ENCODE measurements at places on chromosomes 5 and 9. TPM values are rescaled to one million over a fixed set of nuclear protein-coding genes. Genes with fewer than 3 reads are reported as not detected.

DNA sequence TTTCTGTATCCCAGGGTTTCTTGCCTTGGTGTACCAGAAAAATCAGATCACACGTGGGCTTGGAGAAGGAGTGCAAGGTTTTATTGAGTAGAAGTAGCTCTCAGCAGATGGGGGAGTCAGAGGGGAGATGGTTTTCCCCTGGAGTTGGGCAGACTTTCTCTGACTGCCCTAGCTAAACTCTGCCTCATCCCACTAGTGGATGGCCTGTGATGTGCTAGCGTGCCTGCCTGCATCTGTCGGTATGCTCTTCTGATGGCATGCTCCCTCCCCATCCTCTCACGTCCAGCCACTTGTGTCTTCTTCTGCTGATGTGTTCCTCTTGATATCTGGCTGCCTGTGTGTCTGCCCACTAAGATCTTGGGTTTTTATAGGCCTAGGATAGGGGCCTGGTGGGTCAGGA is 616.1 kb upstream of the RGMB start:
- DNase-seq: no peak

Gene PPIC
- total RNA-seq: 57.2 TPM

DNA sequence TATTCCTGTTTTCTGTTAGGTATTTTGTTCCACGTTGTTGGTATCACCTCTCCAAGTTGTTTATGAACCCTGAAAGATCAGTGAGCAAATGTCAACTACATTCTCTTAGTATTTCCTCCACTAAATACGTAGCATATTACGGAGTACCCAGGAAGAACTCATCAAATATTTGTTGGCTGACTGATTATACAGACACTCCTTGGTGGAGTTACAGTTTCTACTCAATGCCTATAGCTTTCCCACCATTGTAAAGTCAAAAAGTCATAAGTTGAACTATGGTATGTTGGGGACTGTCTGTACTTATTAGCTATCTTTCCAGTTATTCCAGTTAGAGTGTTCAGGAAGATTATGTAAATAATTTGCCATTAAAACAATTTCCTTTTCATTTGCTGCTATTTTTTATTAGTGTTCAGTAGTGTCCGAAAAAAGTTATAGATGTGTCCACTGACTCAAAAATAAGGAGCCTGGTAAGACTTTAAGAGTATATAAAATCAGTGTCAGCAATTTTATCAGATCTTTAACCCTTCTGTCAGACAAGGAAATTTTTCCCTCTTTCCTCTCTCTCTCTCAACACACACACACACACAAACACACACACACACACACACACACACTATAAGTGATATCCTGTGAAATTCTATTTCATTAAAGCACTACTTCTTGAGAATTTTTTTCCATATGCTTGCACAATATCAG is 6.8 kb upstream of the APBA1 start:
- no peak for DNase-seq

DNA sequence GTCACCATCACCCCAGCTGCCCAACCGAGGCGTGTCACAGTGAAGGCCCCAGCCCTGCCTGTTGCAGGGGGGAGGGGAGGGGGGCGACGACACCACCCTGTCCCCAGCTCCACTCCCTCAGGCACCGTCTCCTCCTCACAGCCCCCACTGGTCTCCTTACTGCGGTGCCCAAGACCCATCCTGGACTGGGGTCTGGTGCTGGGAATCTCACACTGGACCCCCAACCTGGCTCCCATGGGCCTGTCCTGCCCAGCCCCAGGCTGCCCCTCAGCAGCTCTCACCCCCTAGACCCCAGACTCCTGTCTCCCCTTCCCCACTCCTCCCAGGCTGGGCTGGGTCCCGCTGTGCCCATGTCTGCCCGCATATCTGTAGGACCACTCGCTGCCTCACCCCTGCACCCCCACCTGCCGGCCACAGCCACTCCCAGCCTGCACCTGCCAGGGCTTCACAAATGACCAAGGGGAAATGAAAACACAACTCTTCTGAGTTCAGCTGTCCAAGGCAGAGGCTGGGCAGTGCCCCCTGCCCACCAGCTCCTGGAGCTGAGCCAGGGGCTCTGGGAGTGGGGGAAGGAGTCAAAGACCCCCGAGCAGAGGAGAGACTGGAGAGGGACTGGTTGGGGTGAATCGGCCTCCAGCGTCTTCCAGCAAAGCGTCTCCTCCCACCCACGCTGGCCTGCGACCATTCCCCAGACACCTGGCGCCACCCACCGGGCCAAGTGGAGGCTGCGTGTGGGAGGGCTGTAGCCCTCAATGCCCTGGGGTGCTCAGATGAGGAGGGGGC is 32.6 kb upstream of the EGFL7 start:
- peak; percentile 28 for DNase-seq

GRCh38 chr9:122213589-122214413 is 15.0 kb downstream of the LHX6 start:
- DNase-seq: no peak

- DNase-seq: peak; percentile 68
Observed at GRCh38 chr5:1793966-1794900, 5.4 kb downstream of the MRPL36 start.

Gene LHFPL2
- 42.8 TPM for total RNA-seq

- DNase-seq: no peak
Observed at GRCh38 chr9:81776390-81776789, 87.0 kb upstream of the TLE1 start.

GRCh38 chr5:127404190-127404589 is 113.2 kb upstream of the PRRC1 start:
- DNase-seq: no peak

Gene OR1L4
- not detected for total RNA-seq

DNA sequence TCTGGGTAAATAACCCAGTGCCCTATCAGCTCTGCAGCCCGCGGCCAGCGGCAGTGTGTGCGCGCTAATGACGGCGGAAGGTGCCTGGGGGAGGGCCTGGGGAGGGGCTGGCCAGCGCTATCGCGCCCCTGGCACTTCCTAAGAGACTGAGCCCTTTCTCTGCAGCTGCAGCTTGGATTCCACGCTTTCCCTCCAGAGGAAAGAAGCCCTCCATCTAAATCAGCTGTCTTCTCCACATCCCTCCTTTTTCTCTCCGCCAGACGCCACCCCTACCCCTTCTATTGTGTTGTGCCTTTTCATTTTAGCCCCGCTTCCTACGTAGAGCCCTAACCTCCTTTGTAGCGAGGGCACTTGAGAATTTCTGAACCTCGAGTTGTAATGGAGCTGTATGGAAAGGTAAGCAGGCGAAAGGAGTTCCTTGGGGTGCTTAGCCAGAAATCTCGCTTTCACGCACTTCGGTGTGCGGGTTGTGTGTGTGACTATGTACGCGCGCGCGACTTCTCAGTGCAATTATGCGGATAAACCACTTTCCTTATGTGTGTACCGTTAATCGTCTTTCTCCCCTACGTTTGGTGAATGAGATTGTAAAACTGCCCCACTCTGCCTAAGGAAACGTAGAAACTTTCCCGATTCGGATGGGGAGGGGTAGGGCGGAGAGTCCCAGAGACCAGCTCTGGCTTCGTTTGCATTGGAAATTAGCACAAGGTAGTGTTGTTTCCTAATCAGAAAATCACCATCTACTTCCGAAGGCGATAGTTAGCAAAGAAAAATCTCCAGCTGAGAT is 664 bp upstream of the RAB3C start:
- DNase-seq: no peak

Gene SLC6A19
- not detected for total RNA-seq

Gene PCDHGB3
- 9.6 TPM for total RNA-seq

Gene KLF4
- total RNA-seq: 16.8 TPM

Gene MYO10
- 37.1 TPM for total RNA-seq

DNA sequence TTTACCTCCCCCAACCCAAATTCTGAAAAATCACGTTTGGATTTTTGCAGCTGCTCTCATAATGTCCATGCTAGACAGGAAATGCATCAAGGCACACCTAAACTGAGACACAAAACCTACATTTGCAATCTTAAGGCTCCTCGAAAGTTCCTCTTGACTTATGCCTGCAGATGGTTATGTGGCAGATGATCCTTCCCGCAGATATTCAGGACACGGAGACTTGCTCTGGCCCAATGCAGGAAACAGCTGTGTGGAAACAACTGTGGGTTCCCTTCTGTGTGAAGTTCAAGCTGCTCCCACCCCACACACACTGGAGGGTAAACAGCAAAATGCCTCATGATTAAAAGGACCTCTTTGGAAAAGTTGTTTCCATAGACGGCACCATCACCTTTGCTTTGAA is 253.8 kb downstream of the EBF1 start:
- DNase-seq: no peak

DNA sequence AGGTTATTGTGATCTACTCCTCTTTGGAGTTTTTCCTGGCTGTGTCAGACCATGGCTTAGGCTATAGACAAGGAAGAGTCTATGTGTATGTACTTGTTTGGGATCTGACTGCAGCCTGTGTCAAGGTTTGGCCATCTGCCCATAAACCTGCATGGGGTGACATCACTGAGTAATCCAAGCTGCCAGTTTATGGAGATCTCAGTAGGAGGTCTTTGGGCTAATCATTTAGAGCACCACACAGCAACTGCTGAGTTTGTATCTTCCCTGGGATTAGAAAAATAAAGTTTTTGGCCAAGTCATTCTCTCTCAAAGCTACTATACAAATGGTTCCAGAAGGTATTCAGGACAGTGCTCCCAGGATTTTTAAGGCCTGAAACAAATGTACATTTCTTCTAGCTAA is 65.5 kb upstream of the HSPB3 start:
- DNase-seq: peak; percentile 76

- DNase-seq: peak; percentile 7
Observed at GRCh38 chr5:21654-22233, 70.2 kb upstream of the PLEKHG4B start.

Gene PRR16
- 4.4 TPM for total RNA-seq

Gene WNT8A
- total RNA-seq: not detected

- no peak for DNase-seq
Observed at GRCh38 chr5:86118542-86118941, 499.2 kb upstream of the COX7C start.

DNA sequence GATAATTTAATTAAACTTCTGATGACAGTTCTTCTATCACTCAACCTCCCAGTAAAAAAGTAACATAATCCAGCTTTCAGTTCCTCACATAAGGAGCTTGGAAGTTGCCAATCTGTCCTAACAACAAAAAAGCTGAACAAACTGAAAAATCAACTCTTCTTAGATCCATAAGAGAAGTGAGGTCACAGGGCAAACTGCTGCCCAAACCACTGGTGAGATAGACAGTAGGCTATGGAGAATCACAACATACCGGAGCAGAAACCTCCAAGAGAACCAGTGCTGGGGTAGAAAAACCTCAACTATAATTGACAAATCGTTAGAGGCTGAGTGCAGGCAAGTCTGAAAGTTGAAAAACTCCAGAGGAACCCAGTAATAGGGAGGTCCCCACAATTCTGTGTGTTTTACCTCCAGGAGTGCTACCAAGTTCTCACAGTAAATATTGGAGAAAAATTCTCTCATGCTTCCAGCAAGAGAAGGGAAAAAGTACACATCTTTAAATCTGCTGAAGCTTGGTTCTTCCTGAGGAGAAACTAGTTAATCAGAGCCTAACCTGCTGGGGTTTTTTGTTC is 300.0 kb downstream of the PDE4D start:
- no peak for DNase-seq

- DNase-seq: no peak
Observed at GRCh38 chr5:11037080-11037479, 276.0 kb upstream of the DAP start.

- DNase-seq: no peak
Observed at GRCh38 chr5:123170816-123171215, 81.8 kb downstream of the PRDM6 start.

Gene RGS14
- 3.1 TPM for total RNA-seq

Gene CCDC180
- total RNA-seq: 4.2 TPM

Gene BAAT
- not detected for total RNA-seq

GRCh38 chr5:17893026-17893635 is 258.9 kb downstream of the TAF11L14 start:
- DNase-seq: no peak
